ENCODE measurements at places on chromosomes 11 and 22.

- no peak for DNase-seq
Observed at GRCh38 chr11:10263929-10264328, 30.1 kb downstream of the SBF2 start.

- DNase-seq: peak; percentile 39
Observed at GRCh38 chr11:70680781-70681281, 282.5 kb downstream of the CTTN start.

- no peak for DNase-seq
Observed at GRCh38 chr11:92393218-92393617, 168.6 kb downstream of the FAT3 start.

- no peak for DNase-seq
Observed at GRCh38 chr11:130070109-130070845, 583 bp downstream of the APLP2 start.

DNA sequence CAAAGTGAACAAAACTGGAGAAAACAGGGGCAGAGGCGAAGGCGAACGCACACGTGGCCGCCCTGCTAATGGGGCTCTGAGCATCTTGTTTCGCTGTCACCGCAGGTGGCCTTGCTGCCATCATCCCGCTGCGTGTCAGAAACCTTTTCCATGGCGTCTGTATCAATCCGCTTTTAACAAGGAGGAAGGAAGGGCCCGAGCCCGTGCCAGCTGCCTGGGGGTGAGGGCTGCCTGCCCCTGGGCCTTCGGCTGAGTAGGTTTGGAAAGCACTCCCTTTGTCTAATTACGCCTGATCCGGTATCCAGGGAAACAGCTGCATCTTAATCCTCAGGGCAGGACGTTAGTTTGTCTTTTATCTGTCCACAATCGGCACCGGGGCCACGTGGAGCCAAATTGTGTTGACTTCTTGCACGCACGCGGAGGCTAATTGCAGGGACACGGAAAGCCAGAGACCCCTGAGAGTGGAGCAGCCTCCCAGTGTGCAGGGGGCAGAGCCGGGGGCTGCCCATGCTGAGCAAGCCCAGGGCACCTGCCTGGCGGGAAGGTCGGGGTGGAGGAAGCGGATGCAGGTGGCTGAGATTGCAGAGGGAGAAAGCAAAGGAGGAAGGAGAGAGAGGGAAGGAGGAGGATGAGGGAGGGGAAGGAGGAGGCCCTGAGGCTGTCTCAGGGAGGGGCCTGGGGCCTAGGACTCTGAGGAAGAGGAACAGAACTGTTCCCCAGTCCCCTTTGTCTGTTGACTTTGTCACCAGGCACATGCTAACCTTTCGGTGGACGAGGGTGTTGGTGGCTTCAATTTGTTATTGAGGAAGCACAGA lies 19.2 kb upstream of the TH start:
- no peak for DNase-seq

- DNase-seq: peak; percentile 16
Observed at GRCh38 chr11:77776455-77776854, 44.1 kb downstream of the RSF1 start.

- DNase-seq: no peak
Observed at GRCh38 chr11:47438721-47439120, 10.2 kb downstream of the RAPSN start.

- DNase-seq: no peak
Observed at GRCh38 chr11:125957618-125958332, 11.9 kb downstream of the VSIG10L2 start.

GRCh38 chr11:72263361-72263760 lies 19.4 kb upstream of the PHOX2A start:
- DNase-seq: no peak

DNA sequence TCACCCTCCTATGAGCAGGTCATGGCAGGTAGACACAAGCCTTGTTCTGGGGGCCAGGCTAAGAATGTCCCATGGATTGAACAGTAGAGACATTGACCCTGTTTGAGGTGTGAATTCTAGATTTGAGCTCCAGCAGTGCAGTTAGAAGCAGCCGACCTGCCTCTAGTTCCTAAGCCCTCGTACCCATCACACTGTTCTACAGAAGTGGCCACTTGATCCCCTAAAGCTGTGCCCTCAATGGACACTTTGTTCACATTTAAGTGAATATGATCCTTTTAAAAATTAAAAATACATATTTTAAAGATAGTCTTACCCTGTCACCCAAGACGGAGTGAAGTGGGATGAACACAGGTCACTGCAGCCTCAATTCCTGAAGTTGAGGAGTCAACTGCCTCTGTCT lies 122.0 kb downstream of the MED15 start:
- DNase-seq: no peak

- no peak for DNase-seq
Observed at GRCh38 chr11:70886676-70887541, 365.5 kb downstream of the SHANK2 start.

DNA sequence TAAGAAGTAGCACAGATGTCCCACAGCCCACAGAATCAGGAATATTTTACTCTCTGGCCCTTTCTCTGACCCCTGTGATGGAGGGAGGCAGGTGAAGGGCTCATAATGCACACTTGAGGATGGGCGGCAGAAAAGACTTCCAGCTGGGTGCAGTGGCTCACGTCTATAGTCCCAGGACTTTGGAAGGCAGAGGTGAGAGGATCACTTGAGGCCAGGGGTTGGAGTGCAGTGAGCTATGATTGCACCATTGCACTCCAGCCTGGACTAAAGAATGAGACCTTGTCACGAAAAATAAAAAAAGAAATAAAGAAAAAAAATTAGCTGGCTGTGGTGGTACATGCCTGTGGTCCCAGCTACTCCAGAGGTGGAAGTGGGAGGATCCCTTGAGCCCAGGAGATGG lies 13.5 kb upstream of the CRYBB3 start:
- DNase-seq: no peak

DNA sequence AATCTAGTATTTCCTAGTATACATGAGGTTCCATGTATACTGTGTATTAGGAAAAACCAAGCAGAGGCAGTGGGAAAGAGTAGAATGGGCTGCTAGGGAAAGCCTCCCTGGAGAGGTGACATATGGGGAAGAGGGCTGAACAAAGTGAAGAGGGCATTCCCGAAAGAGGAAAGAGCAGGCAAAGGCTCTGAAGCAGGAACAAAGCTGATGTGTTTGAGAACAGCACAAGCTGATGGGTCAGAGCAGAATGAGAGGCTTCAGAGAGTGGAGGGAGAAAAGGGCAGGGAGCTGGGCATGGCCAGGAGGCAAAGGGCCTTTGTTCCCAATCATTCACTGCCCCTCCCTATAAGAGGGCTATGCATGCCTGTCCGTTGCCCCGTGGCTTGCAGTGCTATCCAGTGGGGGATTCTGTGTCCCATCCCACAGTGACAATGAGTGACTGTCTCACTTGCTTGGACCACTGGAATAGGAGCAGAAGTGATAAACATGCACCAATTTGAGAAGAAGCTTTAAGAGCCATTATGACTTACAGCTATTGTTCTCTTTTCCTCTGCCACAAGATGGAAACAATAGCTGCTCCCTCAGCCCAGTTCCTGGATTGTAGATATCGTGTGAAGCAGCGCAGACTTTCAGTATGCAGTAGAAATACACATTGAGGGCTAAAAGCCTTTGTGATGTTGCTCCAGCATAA lies 39.6 kb downstream of the GALNT18 start:
- no peak for DNase-seq

GRCh38 chr22:45399712-45400445 lies 13.5 kb downstream of the SMC1B start:
- DNase-seq: no peak

GRCh38 chr11:35277827-35278226 lies 138.9 kb downstream of the CD44 start:
- DNase-seq: no peak

GRCh38 chr11:19389787-19390303 lies 149.1 kb upstream of the E2F8 start:
- no peak for DNase-seq

DNA sequence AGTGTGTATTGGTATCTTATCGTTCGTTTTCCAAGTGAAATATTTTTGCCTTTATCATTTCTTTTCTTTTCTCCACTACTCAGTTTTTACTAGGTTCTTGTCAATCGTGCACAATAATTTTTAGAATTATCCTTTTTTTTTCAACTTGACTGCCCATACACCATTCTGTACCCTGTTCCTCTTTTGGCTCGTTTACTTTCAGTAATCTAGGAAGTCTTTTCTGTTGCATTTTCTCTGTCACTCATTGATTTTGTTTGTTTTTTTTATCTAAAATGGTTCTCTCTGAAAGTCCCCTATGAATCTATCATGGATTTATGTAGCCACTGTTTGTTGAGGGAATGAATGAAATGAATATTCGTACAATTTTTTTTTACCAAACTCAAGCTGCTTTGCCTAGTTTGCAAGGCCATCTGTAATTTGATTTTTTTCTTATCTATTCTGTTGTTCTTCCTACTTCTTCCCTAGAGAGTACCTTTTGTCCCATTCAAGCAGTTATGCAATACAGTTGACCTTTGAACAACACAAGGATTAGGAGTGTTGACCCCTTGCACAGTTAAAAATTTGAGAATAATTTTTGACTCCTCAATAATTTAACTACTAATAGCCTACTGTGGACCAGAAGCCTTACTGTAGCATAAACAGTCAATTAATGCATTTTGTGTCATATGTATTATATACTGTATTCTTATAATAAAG lies 166.3 kb downstream of the TMEM135 start:
- no peak for DNase-seq

GRCh38 chr11:35330156-35330889 lies 89.0 kb downstream of the SLC1A2 start:
- no peak for DNase-seq

GRCh38 chr11:62444236-62444833 lies 25.5 kb downstream of the SCGB1A1 start:
- no peak for DNase-seq

GRCh38 chr11:10294290-10294953 lies 403 bp upstream of the SBF2 start:
- no peak for DNase-seq

DNA sequence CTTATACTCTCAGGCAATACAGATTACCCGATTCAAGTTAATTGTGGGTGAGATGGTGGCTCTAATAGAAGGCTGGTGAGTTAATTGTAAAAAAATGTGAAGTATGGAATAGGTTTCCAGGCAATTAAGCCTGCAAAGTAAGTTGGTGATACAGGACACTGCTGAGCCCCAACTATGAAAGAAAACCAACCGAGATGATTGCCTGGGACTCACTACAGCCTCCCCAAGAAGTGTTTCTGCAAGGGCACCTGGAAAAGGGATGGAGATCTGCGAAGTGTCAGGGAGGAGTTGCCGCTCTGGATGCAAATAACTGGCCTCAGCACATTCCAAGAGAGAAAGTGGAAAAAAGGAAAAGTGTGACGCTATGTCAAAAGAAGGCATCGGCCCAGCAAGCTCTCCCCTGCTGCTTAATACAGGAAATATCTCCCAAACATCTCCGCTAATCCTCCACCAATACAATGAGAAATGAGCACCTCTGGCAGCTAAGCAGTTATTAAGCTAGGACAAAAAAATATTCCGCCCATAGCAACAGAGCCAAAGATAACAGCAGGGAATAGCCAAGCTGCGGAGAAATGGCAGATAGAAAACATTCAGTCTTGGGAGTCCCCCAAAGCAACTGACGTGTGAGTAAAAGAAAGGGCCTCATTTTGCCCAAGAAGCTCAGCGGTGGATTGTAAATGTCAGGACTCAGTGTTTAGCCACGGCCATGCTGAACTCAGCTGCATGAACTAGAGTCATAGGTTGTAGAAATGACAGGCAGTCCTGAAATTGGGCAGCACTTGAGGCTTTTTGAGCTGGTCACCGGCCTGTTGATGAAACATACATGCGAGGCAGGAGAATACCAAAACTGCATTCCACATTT lies 133.7 kb downstream of the SNX19 start:
- no peak for DNase-seq

GRCh38 chr11:62850911-62851806 lies 11.8 kb upstream of the WDR74 start:
- no peak for DNase-seq

- no peak for DNase-seq
Observed at GRCh38 chr11:44733877-44734276, 7.1 kb downstream of the TSPAN18 start.

DNA sequence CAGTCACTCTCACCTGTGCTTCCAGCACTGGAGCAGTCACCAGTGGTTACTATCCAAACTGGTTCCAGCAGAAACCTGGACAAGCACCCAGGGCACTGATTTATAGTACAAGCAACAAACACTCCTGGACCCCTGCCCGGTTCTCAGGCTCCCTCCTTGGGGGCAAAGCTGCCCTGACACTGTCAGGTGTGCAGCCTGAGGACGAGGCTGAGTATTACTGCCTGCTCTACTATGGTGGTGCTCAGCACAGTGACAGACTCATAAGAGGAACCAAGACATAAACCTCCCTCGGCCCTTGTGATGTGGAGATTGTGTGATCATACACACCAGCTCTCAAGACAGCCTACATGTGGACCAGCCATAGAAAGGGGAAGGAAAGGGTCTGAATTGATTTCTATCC lies 113.3 kb downstream of the ZNF280B start:
- no peak for DNase-seq

- DNase-seq: no peak
Observed at GRCh38 chr11:27046956-27047355, 6.3 kb downstream of the BBOX1 start.

DNA sequence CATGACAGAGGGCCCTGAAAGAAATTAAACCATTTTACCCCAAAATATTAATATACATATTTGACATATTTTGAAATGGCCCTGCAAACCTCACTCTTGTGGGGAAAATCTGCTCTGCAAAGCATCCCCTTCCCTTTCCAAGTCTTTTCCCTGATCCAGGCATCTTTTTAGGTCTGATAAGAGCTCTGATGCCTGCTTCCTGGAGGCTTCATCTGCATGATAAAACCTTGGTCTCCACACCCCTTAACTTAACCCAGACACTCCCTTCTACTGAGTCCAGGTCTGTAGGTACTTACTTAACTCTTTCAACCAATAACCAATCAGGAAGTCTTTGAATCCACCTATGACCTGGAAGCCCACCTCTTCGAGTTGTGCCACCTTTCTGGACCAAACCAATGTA lies 1.8 kb upstream of the LGALS12 start:
- DNase-seq: no peak

DNA sequence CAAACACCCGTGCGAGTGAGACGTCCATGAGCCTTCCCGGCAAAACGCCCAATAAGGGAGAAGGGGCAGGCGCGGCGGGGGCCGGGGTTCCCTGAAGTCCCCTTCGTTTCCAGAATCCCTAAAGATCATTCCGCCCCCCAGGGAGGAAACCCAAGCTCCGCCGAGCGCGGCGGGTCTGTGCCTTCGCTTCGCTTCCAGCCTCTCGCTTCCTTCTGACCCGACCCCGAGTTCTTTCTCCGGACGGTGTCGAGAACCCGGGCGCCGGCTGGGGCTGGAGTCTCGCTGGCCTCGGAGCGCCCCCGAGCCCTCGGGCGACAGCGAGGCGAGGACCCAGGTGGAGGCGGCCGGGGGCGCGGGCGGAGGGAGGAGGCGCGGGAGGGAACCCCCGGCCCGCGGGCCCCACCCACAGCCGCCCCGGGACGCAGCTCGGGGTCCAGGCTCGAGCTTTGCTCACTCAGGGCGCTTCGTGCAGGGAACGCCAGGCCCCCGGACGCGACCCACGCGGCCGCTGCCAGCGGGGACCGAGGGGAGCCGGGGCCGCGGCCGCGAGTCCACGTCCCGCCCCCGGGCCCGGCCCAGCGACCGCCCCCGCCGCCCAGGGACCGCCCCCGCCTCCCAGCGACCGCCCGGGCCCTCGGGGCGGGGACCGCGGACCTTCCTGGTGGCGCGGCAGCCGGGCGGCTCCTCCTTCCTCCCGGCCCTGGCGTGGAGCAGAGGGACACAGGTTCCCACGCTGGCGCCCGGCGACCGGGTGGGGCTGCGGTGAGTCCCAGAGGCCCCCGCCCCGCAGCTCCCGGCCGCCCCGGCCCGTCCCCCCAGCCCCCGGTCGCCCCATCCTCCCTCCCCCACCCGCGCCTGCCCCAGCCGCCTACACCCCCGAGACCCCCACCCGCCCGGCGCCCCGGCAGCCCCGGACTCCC lies at the start of gene PGGHG:
Gene PGGHG (plus strand): TSS at position 649 of the 920 bp plus-strand sequence. CDS start 691 bp downstream, outside the sequence.
- DNase-seq: no peak

Data from Jurkat, Clone E6-1 (cell line).